Ovary (tissue), 10 donors: ENCODE measurements at places on chromosomes 4 and X. TPM values are rescaled to one million over a fixed set of nuclear protein-coding genes. Genes with fewer than 3 reads are reported as not detected.

DNA sequence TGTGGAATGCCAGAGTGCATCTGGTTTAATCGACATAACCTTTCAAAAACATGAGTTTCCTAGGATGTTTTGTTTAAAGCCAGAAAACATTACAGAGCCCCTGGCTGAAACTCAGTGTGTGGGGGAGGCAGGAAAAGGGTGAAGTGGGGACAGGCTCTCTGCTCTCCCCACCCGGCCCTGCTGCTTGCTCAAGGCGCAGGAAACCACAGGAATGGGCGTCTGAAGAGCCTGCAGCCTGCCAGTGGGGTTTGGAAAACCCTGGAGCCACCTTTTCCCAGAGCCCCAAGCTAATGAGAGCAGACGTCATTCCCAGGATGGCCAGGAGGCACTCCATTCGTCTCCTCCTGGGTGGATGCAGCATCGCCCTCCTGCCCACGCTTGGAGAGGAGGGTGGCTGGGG lies 240.6 kb downstream of the AFAP1 start:
- peaks cover 7% of the 10 kb centered on the region for H3K4me1 ChIP-seq
- DNase-seq: peak; percentile 74
- no peaks in the 10 kb centered on the region for H3K36me3 ChIP-seq
- H3K27ac ChIP-seq: peak overlapping the region; percentile 76
- no peaks in the 10 kb centered on the region for H3K27me3 ChIP-seq

- H3K27me3 ChIP-seq: no peaks in the 10 kb centered on the region
- no peaks in the 10 kb centered on the region for H3K36me3 ChIP-seq
- H3K4me1 ChIP-seq: no peaks in the 10 kb centered on the region
Measured at GRCh38 chr4:1462009-1462767, 55.9 kb upstream of the NKX1-1 start.

Gene CYSLTR1
- total RNA-seq: 1.1 TPM

GRCh38 chrX:51894697-51895336 lies 1.4 kb downstream of the MAGED1 start:
- H3K4me1 ChIP-seq: peaks cover 4% of the 10 kb centered on the region
- peak; percentile 41 for DNase-seq
- H3K36me3 ChIP-seq: no peaks in the 10 kb centered on the region
- peak overlapping the region; percentile 34 for H3K4me3 ChIP-seq
- peak overlapping the region; percentile 78 for H3K27ac ChIP-seq

Gene CFAP99
- total RNA-seq: not detected

- H3K4me3 ChIP-seq: no peak overlapping the region
- DNase-seq: no peak
- H3K4me1 ChIP-seq: peaks cover 5% of the 10 kb centered on the region
- no peak overlapping the region for H3K27ac ChIP-seq
- no peaks in the 10 kb centered on the region for H3K36me3 ChIP-seq
Measured at GRCh38 chr4:3615386-3616286, 83.4 kb upstream of the LRPAP1 start.

Gene ETDB
- total RNA-seq: not detected

DNA sequence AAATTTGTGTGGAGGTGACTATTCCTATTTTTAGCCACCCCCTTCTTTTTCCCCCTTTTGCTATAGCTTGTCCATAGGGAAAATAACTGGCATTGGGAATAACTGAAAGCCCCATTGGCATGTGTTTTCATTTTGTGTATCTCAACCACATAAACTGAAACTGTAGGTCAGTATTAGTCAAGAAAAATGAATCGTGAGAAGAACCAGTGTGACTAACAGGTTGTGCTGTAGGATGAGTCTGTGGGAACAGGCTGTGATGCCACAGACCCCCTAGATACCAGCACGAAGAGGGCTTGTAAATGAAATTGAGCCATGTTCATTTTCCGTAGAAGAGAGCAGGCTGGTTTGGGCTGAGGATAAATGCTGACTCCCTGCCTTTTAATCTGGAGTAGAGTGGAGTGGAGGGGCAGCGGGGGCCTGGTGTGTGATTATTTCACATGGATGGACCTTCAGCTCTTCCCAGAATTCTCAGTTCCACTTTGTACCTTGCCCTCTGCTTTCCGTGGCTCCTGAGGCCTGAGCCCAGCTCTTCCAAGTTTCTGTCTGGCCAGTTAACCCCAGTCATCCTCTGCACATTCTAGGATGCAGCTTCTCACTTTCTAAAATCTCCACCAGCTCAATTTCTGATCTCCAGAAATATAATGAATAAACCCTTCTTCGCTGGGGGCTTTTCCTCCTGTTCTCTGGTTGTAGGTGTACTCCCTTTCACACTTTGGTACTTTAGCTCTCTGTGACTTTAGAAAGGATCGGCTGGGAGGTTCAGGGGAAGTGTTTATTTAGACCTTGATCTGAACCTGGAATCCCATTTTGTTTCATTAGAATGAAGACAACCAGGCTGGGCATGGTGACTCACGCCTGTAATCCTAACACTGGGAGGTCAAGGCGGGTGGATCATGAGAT lies 37.3 kb downstream of the DCUN1D4 start:
- H3K36me3 ChIP-seq: no peaks in the 10 kb centered on the region
- no peak overlapping the region for H3K27ac ChIP-seq
- no peak for DNase-seq
- no peaks in the 10 kb centered on the region for H3K4me1 ChIP-seq
- no peaks in the 10 kb centered on the region for H3K27me3 ChIP-seq
- no peak overlapping the region for H3K4me3 ChIP-seq

Gene CT45A8
- total RNA-seq: not detected

Gene GPR173
- 11.7 TPM for total RNA-seq

DNA sequence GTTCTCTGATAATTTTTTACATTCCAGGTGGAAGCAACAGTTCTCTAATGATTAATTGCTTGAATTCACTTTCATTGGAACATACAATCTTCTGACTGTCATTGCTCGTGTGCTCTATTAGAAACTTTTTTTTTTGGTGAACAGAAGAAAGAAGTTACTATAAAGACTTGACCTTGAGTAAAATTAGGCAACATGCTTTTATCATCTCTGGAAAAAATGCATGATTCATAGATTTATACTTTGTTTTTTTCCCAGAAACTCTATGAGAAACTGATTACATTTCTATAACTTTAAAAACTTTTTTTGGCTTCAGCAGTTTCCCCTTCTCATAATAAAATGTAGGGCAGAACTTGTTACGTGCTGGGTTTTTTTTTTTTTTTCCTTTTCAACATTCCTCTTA lies 167.6 kb downstream of the ARHGAP10 start:
- H3K27ac ChIP-seq: no peak overlapping the region
- H3K27me3 ChIP-seq: no peaks in the 10 kb centered on the region
- H3K4me1 ChIP-seq: peaks cover 1% of the 10 kb centered on the region
- H3K36me3 ChIP-seq: no peaks in the 10 kb centered on the region
- H3K4me3 ChIP-seq: no peak overlapping the region

DNA sequence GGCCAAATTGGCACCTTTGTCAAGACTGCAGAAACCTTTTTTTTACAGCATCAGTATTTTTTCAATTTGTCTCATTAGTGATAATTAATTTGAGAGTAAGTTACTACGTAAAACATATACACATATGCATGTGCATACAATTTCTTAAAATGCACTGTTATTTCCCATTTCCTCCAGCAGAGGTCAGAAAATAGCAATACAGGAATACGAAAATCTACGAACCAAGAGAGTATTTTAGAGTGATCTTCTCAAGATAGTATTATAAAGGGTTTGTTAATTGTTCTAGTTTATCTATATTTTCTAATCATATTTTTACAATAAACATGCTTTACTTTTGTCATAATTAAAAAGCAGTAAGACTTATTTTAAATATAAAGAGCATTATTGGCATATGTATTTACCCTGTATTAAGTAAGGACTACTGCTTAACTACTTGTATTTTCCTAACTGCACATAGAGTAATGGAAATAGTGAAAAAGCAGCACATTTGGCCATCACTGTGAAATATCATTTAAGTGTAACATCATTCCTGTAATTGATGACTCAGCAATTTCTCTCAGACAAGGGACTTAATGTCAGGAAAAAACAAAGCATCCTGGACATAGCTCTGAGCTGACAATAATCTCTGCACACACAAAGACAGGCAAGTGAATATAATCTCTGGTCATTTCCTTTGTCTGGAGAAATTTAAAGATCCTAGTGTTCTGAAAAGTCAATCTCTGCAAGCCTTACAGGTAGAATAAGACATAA lies 45.6 kb downstream of the MAOB start:
- no peaks in the 10 kb centered on the region for H3K4me1 ChIP-seq
- DNase-seq: no peak
- no peaks in the 10 kb centered on the region for H3K36me3 ChIP-seq
- no peak overlapping the region for H3K27ac ChIP-seq
- no peak overlapping the region for H3K4me3 ChIP-seq
- H3K27me3 ChIP-seq: no peaks in the 10 kb centered on the region

Gene IL2
- total RNA-seq: not detected

Gene RHOXF1
- not detected for total RNA-seq

DNA sequence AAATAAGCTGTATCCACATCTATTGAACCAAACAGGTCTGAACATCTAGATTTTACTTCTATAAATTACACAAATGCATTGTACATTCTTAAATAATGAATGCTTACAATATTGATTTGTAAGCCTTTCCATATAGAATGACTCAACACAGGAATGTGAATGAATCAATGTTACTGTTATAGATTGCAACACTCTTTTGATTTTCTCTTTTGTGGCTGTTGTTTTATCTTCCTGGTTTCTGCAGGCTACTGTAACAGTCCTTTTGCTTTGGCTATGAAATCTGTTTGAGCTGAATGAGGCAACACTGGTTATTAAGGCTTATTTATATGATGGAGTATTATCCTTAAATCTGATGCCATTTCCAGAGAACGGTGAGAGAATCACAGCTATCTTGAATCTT lies 49.5 kb downstream of the GPR50 start:
- no peaks in the 10 kb centered on the region for H3K27me3 ChIP-seq
- no peak for DNase-seq
- no peaks in the 10 kb centered on the region for H3K4me1 ChIP-seq
- no peaks in the 10 kb centered on the region for H3K36me3 ChIP-seq
- no peak overlapping the region for H3K4me3 ChIP-seq

Gene NDST3
- total RNA-seq: 0.35 TPM

DNA sequence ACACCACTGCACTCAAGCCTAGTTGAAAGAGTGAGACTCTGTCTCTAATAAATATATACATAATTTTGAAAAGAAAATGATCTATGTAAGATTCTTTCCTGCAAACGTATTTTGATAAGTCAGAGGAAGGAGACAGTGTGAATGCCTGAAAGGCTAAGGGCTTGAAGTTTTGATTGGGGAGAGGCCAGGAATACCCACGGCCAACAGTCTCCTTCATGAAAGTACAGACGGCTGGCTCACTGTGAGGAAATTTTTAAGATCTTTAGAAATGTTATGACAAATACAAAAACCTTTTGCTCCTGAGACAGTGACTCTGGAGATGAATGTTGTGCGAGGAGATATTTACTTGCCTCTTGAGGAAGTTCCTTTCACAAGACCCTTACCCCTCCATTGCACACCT lies 111.4 kb upstream of the KLHL13 start:
- no peaks in the 10 kb centered on the region for H3K4me1 ChIP-seq
- no peak overlapping the region for H3K4me3 ChIP-seq

Gene KCTD8
- total RNA-seq: 6.1 TPM

- H3K36me3 ChIP-seq: no peaks in the 10 kb centered on the region
- no peaks in the 10 kb centered on the region for H3K27me3 ChIP-seq
- H3K4me1 ChIP-seq: peaks cover 2% of the 10 kb centered on the region
- H3K27ac ChIP-seq: no peak overlapping the region
Measured at GRCh38 chr4:15331930-15332329, 95.9 kb upstream of the C1QTNF7 start.

Gene RP2
- 6.4 TPM for total RNA-seq

DNA sequence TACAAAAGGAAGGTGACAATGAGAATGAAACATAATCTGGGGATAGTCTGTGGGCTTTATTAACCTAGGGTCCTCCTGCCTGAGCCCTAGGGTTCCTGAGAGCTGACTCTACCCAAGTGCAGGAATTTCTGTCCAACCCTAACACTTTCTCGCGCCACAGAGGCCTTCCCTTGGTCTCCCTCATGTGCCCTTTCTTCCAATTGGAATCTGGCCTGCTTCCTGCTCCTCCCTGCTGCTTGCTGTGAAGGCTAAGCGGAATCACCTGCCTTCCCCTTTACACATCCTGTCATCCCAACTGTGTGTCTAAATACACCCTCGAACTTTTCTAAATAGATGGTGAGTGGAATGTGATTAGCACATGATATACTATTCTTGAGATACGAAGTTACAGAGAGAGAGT lies 5.9 kb downstream of the MAGEA11 start:
- DNase-seq: no peak
- H3K27me3 ChIP-seq: no peaks in the 10 kb centered on the region
- no peak overlapping the region for H3K4me3 ChIP-seq
- no peaks in the 10 kb centered on the region for H3K4me1 ChIP-seq

Gene GPR78
- total RNA-seq: 6.5 TPM

Gene XK
- 0.68 TPM for total RNA-seq

- H3K4me1 ChIP-seq: no peaks in the 10 kb centered on the region
- H3K4me3 ChIP-seq: no peak overlapping the region
- no peaks in the 10 kb centered on the region for H3K27me3 ChIP-seq
- H3K27ac ChIP-seq: no peak overlapping the region
- DNase-seq: no peak
- H3K36me3 ChIP-seq: no peaks in the 10 kb centered on the region
Measured at GRCh38 chrX:10164879-10165278, 8.1 kb downstream of the CLCN4 start.

DNA sequence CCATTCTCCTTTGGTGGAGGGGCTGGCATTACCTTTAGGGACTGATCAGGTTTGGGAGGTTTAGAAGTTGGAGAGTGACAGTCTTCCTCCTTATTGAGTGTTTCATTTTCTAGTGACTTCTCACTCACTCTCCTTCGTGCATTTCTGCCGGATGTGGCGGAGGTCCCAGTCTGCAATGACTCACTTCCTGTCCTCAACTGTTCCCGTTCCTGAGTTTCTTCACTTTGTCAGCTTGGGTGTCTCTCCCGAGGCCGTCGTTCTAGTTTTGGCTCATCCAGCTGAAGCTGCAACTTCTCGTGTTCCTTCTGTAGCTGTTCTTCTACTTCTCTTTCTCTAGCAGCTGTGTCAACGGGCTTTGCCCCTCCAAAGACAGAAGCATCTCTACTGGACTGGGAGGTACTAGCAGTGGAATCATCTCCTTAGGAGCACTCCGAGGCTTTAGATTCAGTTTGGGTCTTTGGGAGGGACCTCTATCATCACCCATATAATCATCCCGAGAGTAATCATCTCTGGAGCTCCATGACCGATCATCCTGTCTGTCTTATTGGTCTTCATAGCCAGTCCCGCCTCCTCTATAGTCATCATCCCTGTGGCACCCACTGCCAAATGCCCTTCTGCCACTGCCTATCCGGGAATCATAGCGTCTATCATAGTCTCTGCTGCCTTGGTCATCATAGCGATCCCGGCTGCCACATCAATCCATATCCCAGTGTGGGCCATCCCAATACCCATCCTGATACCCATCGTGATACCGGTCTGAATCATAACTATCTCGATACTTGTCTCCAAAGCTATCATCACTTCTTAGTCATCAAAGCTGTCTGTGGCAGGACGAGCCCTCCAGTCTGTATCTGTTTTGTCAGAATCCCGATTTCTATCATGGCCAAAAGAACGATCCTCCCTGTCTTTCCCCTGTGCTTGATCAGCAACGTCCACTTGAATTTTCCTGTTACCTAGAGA lies 35.3 kb upstream of the VSIG4 start:
- no peak for DNase-seq
- H3K27me3 ChIP-seq: no peaks in the 10 kb centered on the region
- H3K27ac ChIP-seq: no peak overlapping the region
- no peak overlapping the region for H3K4me3 ChIP-seq
- no peaks in the 10 kb centered on the region for H3K36me3 ChIP-seq

GRCh38 chrX:118761939-118762707 lies 34.7 kb downstream of the IL13RA1 start:
- no peaks in the 10 kb centered on the region for H3K27me3 ChIP-seq
- H3K27ac ChIP-seq: no peak overlapping the region
- DNase-seq: no peak
- no peak overlapping the region for H3K4me3 ChIP-seq
- H3K4me1 ChIP-seq: no peaks in the 10 kb centered on the region
